ENCODE measurements at places on chromosomes 2 and 18. TPM values are rescaled to one million over a fixed set of nuclear protein-coding genes. Genes with fewer than 3 reads are reported as not detected.
A peak's percentile ranks its signal among the peaks of the same experiment; 100 is the strongest.

GRCh38 chr2:19654310-19655090 lies 247.3 kb downstream of the TTC32 start:
- H3K36me3 ChIP-seq = peaks cover 6% of the 10 kb centered on the region
- no peaks in the 10 kb centered on the region for H3K27me3 ChIP-seq
- DNase-seq = peak; percentile 39
- H3K4me3 ChIP-seq = no peak overlapping the region
- H3K27ac ChIP-seq = peak overlapping the region; percentile 82

CETN1 gene
- not detected for total RNA-seq

ELOA2 gene
- total RNA-seq = not detected

UNC80 gene
- total RNA-seq = not detected

GRCh38 chr2:163799807-163800206 lies 64.0 kb upstream of the FIGN start:
- peaks cover 5% of the 10 kb centered on the region for H3K36me3 ChIP-seq
- no peak overlapping the region for H3K27ac ChIP-seq
- no peak overlapping the region for H3K4me3 ChIP-seq
- no peaks in the 10 kb centered on the region for H3K4me1 ChIP-seq

DNA sequence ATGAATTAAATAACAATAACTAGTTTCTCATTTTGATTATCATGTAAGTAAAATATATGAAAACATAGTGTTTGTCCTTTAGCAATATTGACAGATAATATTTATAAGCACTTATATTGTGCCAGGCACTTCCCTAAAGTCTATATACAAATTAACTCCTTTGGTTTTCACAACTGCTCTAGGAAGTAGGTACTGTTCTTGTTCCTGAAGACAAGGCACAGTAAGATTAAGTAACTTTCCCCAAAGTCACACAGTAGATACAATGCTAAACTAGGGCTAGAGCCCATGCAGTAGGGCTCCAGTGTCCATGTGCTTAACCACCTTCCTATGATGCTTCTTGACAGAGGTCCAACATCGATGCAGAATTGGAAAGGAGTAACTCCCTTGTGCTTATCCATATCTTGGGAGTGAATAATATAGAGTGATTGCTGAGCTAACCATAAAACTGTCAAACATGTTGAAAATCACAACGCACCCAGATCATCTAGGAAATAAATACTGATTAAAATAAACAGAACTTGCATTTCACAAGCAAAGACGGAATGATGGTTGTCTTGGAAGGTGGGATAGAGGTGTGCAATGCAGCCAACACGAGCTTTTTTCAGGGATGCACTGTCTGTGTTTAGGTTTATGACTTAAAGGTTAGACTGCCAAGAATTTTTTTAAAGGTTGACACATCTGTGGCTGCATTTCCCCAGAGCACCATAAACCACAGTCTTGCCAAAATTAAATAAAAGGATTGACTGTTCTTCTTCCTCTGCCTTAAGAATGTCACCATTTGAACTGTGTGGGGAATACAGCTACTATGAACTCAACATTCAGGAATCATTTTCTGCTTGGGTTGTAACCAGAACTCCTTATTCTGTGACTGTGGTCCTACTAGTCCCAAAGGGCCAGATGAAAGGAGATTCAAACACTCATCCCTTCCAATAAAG lies 80.8 kb downstream of the ANKRD44 start:
- no peak for DNase-seq
- no peaks in the 10 kb centered on the region for H3K36me3 ChIP-seq
- no peaks in the 10 kb centered on the region for H3K27me3 ChIP-seq
- no peak overlapping the region for H3K4me3 ChIP-seq
- H3K27ac ChIP-seq = no peak overlapping the region

GRCh38 chr2:38836791-38837190 lies 38.9 kb downstream of the DHX57 start:
- no peak for DNase-seq
- peaks cover 60% of the 10 kb centered on the region for H3K36me3 ChIP-seq
- H3K4me1 ChIP-seq = no peaks in the 10 kb centered on the region
- no peak overlapping the region for H3K27ac ChIP-seq

ASAP2 gene
- 80.8 TPM for total RNA-seq

- H3K4me3 ChIP-seq = no peak overlapping the region
- no peak for DNase-seq
- no peaks in the 10 kb centered on the region for H3K27me3 ChIP-seq
- H3K4me1 ChIP-seq = peaks cover 5% of the 10 kb centered on the region
- no peak overlapping the region for H3K27ac ChIP-seq
- no peaks in the 10 kb centered on the region for H3K36me3 ChIP-seq
Observed at GRCh38 chr2:34093790-34094189, 494.7 kb upstream of the FAM98A start.

TP53I3 gene
- total RNA-seq = 81.8 TPM

GRCh38 chr2:100785626-100786296 lies 34.2 kb upstream of the NPAS2 start:
- peak overlapping the region; percentile 56 for H3K4me3 ChIP-seq
- peaks cover 3% of the 10 kb centered on the region for H3K36me3 ChIP-seq
- H3K4me1 ChIP-seq = peaks cover 31% of the 10 kb centered on the region
- DNase-seq = peak; percentile 57
- H3K27ac ChIP-seq = peak overlapping the region; percentile 21
- no peaks in the 10 kb centered on the region for H3K27me3 ChIP-seq

DNA sequence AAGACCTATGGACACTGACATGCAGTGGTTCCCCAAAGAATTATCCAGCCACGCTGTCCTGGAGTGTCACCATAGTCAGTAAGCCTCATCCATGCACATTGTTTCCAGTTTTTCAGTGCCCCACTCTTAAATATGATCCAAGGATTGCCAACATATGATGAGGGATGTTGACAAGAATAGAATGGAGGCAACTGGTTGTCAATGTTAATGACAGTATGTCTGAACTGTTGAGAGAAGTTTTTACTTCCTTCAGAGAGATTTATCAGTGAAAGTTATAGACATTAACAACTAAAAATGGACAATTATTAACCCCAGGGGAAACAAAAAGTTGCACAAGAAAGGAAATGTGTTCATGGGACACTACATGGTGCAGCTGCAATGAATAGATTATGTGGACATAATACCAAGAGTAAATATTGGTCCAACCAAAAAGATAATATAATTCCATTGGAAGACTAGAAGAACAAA lies 69.9 kb downstream of the CYP26B1 start:
- DNase-seq = no peak
- no peaks in the 10 kb centered on the region for H3K36me3 ChIP-seq
- no peaks in the 10 kb centered on the region for H3K4me1 ChIP-seq
- no peaks in the 10 kb centered on the region for H3K27me3 ChIP-seq

RAB17 gene
- total RNA-seq = 10.6 TPM

CXCR1 gene
- total RNA-seq = 0.12 TPM

GRCh38 chr2:225599856-225600255 lies 200.3 kb downstream of the NYAP2 start:
- no peak overlapping the region for H3K4me3 ChIP-seq
- no peaks in the 10 kb centered on the region for H3K36me3 ChIP-seq
- H3K27ac ChIP-seq = no peak overlapping the region
- H3K27me3 ChIP-seq = peaks cover 40% of the 10 kb centered on the region
- H3K4me1 ChIP-seq = no peaks in the 10 kb centered on the region

GRCh38 chr2:210169516-210170195 lies 1.6 kb downstream of the KANSL1L start:
- H3K4me1 ChIP-seq = peaks cover 32% of the 10 kb centered on the region
- H3K36me3 ChIP-seq = peaks cover 12% of the 10 kb centered on the region
- H3K27ac ChIP-seq = peak overlapping the region; percentile 99
- H3K27me3 ChIP-seq = no peaks in the 10 kb centered on the region

DNA sequence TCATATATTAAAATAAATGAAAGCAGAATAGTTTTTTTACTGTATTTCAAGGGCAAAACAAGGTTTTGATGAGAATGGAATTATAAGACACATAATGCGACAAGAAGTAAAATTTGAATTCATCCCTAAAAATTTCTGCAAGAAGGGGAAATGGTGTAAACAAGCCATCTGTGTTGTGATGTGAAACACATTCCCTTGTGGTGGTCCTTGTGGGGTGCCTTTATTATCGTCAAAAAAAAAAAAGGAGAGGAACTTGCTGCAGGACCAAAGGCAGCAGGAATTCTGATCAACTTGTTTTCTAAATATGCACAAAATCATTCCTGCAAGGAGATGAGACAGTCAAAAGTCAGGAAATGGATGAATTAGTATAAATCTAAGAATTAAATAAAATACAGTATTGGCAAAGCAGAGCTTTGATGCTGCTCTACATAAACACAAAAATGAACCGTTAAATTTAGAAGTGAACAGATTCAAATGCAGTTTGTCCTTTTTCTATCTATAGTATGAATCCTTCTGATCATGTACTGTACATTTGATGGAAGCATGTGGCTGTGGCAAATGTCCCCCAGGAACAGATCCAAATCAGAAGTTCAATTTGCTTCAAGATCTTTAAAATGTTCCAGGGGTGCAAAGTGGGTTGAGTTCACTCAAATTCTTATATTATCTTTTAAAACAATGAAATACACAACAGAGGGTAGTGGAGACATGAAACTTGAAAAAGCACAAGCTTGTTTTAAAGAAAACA lies 818.8 kb downstream of the PLCL1 start:
- H3K36me3 ChIP-seq = no peaks in the 10 kb centered on the region
- no peak overlapping the region for H3K4me3 ChIP-seq
- no peaks in the 10 kb centered on the region for H3K4me1 ChIP-seq
- no peak for DNase-seq
- no peak overlapping the region for H3K27ac ChIP-seq

EMILIN1 gene
- total RNA-seq = 0.21 TPM

GRCh38 chr2:233867993-233868532 lies at the start of gene MSL3B:
MSL3B (minus strand) TSS chr2:233868386.
- peak within 1 kb of the TSS; percentile 73 for H3K27ac ChIP-seq
- H3K36me3 ChIP-seq = no peaks in the 10 kb centered on the region
- peak; percentile 28 for DNase-seq

DNA sequence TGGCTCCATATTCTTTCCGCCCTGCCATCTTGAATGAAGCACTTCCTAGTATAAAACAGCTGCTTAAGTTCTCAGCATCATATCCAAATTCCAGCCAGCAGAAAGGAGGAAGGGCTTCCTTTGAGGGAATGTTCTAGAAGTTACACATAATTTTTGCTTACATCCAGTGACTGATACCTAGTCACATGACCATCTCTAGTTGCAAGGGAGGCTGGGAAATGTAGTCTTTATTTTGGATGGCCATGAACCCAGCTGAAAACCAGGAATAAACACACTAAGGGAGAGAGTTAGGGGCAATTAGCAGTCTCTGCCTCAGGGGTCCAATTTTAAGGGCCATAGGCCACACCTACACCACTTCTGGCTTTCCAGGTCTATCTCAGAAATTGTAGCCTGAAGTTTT lies 57.8 kb upstream of the LMAN1 start:
- H3K27ac ChIP-seq = no peak overlapping the region
- no peak overlapping the region for H3K4me3 ChIP-seq
- H3K4me1 ChIP-seq = no peaks in the 10 kb centered on the region
- no peak for DNase-seq

- H3K27me3 ChIP-seq = no peaks in the 10 kb centered on the region
- peak overlapping the region; percentile 7 for H3K27ac ChIP-seq
- no peak overlapping the region for H3K4me3 ChIP-seq
- peaks cover 13% of the 10 kb centered on the region for H3K4me1 ChIP-seq
- no peak for DNase-seq
- H3K36me3 ChIP-seq = peaks cover 31% of the 10 kb centered on the region
Observed at GRCh38 chr2:219072741-219073250, 12.1 kb upstream of the IHH start.

GRCh38 chr2:116160657-116161056 lies 1653.8 kb upstream of the DDX18 start:
- H3K36me3 ChIP-seq = no peaks in the 10 kb centered on the region
- H3K27ac ChIP-seq = no peak overlapping the region
- no peaks in the 10 kb centered on the region for H3K27me3 ChIP-seq
- no peak overlapping the region for H3K4me3 ChIP-seq
- no peak for DNase-seq
- H3K4me1 ChIP-seq = no peaks in the 10 kb centered on the region

DNA sequence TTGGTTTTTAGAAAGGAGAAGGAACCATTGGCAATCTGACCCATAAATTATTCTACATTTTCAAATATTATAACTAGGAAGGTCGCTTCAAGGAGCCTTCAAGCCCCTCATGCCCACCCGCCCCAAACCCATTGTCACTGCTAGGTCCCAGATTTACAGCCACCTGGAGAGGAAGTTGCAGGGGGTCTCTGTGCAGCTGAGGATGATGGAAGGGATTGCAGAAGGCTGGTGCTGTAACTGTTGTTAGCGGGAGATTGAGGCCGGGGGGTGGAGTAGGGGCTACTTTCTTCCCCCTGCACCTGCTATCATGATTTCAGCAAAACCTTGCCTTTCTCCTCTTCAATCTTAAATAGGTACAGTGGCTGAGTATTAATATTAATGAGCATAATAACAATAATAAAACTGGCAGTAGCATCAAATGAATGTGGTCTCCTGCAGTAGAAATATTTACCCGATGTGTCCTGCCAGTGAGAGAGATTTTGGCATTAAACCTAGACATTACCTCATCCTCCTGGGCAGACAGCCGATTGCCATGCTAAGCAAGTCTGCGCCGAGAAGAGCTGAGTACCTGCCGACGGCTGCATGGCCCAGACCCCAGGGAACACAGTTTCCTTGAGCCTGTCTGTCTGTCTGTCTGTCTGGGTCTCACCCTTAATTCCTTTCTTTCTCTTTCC lies 225.4 kb downstream of the FAM210A start:
- H3K4me1 ChIP-seq = peaks cover 17% of the 10 kb centered on the region
- H3K4me3 ChIP-seq = no peak overlapping the region
- DNase-seq = peak; percentile 41
- no peak overlapping the region for H3K27ac ChIP-seq
- H3K27me3 ChIP-seq = no peaks in the 10 kb centered on the region
- H3K36me3 ChIP-seq = peaks cover 5% of the 10 kb centered on the region

GRCh38 chr18:71001597-71001996 lies 712.8 kb downstream of the SOCS6 start:
- H3K4me3 ChIP-seq = no peak overlapping the region
- H3K4me1 ChIP-seq = no peaks in the 10 kb centered on the region
- no peaks in the 10 kb centered on the region for H3K36me3 ChIP-seq
- H3K27ac ChIP-seq = no peak overlapping the region
- DNase-seq = no peak

HOXD4 gene
- not detected for total RNA-seq

DNA sequence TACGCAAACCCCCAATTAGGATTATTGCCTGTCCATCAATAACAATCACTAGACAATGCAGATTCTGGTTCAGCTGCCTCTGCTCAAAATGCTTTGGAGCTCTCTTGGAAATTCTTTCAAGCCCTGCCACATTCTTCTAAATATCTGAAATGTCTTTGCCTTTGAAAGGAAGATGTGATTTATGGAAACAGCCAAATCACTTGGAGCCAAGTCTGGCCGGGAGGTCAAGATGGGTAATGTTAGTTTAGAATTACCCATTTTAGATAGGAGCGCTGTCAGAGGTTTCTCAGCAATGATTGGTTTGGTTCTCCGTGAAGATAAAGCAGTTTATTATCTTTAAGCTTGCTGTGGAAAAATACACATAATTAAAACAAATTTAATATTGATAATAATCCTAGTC lies 306.7 kb downstream of the SETBP1 start:
- DNase-seq = no peak
- no peak overlapping the region for H3K4me3 ChIP-seq
- H3K27me3 ChIP-seq = no peaks in the 10 kb centered on the region
- no peaks in the 10 kb centered on the region for H3K4me1 ChIP-seq
- H3K36me3 ChIP-seq = peaks cover 6% of the 10 kb centered on the region
- H3K27ac ChIP-seq = no peak overlapping the region

ASB18 gene
- not detected for total RNA-seq

Measured in MCF 10A (cell line).